ENCODE measurements at places on chromosomes 13 and 19. TPM values are rescaled to one million over a fixed set of nuclear protein-coding genes. Genes with fewer than 3 reads are reported as not detected.

Gene ZNF728
- total RNA-seq = not detected

Gene ZNF112
- 1.9 TPM for total RNA-seq

Gene KCNJ14
- 1.5 TPM for total RNA-seq

Gene ERVK3-1
- total RNA-seq = 96.0 TPM

Gene CAMSAP3
- 4.0 TPM for total RNA-seq

Gene PEAK3
- 0.05 TPM for total RNA-seq

Gene FGF21
- total RNA-seq = not detected

Gene PHLDB3
- 8.8 TPM for total RNA-seq

All from A549 treated with GW870086 at 1 μM for 4 hours (cell line).